ENCODE measurements at places on chromosomes 12 and 14.
A peak's percentile ranks its signal among the peaks of the same experiment; 100 is the strongest.

- no peak for DNase-seq
Measured at GRCh38 chr14:54562334-54562733, 4.6 kb upstream of the SAMD4A start.

DNA sequence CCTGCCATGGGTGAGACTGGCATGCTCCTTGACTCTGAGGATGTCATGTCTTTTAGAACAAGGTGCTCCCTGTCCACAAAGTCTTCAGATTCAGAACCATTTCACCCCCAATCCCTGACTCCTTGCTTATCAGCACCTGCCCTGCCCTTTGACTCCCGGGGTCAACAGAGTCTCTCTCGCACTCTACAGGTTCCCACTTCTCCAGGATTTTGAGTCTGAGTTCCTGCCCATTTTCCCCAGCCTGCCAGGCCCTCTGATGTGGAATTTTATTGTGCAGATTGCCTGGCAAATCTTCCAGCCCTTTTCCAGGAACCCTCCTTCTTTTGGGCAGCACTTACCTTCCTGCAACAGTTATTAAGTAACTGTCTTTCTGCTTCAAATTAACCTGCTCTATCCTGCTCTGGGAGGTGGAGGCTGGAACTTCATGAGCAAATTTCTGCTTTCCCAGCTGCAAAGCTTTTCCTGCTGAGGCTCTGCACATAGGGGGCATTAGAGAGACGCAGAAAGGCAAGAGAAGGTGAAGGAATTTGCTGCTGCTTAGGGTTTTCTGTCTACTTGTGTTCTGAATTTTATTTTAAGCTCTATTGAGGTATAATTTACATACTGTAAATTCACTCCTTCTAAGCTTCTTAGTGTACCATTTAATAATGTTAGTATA lies 259.1 kb downstream of the PCNX1 start:
- DNase-seq = no peak

DNA sequence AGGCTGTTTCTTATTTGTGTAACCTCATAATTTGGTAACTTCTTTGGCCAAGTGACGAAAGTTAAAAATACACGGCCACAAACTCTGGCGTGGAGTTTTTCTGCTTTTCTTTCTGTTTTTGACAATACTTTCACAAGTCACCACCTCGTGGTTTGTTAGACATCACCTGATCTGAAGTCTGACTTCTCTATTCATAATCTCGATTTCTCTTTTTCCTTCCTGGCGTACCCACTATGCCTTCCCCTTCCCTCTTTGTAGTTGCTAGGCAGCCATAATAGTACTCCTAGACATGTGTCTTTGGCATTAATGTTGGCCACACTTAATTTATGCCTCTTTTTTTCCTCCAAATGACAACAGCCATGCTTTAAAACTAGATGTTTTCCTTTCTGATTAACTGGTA lies 97.6 kb downstream of the POLR3B start:
- no peak for DNase-seq

DNA sequence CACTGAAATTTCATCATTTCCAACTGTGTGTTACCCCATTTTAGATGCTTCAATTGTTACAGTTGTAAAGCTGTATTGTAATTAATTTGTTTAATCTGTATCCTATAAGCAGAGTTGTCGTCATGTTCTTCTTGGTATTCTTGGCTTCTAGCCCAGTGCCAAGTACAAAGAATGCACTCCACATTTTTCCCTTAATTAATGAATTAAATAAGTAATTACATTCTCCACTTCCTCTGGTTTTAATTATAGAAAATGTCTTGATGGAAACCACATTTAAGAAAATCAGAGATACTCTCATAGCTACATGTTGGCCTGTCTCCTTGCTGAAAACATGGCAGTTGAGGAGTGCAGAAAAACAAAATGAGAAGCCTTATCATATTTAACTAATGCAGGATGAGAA lies 746 bp downstream of the DNAI7 start:
- DNase-seq = no peak

GRCh38 chr12:27015730-27016076 lies 1.5 kb upstream of the TM7SF3 start:
- no peak for DNase-seq

- DNase-seq = no peak
Measured at GRCh38 chr12:66959276-66959675, 280.4 kb upstream of the GRIP1 start.

DNA sequence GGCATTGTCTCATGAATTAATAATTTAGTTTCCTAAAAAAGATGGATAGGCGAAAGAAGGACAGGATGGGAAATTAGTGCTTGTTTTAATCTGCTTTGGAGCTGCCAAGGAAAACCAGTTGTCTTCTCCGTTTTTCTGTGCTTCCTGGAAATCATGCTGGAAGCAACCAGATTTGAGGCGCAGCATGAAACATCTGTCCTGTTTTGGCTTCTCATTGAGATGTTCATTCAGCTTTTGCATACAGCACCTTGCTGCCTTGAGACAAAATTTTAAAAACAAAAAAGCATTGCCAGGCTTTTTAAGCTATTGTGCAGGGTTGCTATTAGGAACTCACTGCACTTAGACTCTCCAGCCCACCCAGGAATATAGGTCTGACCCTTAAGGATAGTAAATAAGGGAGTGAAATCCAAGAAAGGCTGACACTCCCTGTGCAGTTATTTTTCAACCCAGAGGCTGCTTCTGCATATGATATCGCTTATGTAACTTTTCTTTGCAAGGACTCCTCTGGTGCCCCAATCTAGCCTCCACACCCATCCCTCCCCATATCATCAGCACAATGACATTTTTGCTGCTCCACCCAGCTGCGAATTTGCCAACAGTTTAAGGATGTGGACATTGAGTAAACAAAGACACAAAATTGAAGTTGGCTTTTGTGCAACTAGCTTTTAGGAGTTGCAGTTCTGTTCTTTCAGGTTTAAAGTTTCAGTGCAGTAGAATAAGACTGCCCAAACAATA lies 46.9 kb upstream of the MDM1 start:
- no peak for DNase-seq

- no peak for DNase-seq
Measured at GRCh38 chr14:98189511-98189910, 1082.5 kb downstream of the BCL11B start.

GRCh38 chr14:64444984-64445845 lies 20.1 kb upstream of the AKAP5 start:
- peak; percentile 40 for DNase-seq

DNA sequence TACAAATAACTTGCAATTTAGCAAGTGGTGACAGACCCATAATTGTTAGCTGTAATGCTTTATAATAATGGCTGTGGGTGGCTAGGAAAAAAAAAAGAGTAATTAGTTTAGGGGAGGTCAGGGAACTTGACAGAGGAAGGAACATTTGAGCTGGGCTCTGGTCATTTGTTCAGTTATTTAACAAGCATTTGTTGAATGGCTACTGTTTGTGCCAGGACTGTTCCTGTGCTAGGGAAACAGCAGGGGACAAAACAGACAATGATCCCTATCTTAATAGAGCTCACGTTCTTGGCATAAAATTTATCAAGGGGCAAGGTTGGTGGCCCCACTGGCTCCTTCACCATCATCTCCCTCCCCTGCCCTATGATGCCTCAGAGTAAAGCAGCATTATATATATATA lies 18.5 kb downstream of the CHST11 start:
- DNase-seq = no peak

DNA sequence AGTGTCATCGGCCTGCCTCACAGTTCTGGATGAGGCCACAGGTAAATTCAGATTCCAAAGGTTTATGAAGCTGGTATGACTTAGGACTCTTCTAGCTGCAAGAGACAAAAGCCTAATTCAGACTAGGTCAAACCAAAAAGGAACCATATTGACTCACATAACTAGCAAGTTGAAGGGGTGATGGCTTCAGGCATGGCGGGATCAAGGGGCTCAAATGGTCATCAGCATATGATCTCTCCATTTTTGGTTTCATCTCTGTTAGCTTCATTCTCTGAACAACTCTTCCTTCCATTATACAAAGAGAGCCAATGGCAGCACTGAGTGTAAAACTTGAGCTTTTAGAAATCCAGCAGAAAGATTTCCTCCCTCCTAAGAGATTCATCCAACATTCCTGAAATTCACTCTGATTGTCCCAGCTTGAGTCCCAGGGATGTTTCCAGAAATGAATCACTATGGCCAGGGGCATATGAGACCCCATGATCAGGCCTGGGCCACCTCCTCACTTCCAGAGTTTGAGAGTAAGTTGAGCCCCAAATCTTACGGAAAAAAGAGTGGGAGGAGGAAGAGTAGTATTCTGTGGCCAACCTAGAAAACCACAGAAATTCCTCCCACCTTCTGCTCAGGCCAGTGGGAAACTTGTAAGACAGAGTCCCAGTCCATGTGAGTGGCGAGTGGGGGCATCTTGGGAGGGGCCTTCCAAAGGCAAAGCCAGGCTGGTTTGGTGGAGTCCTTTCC lies 2.0 kb upstream of the MAP1LC3B2 start:
- DNase-seq = no peak

All from stimulated activated CD8-positive, alpha-beta memory T cell treated with anti-CD3 and anti-CD28 coated beads, Interleukin-2, amount 100 ng/mL, for 48 hours (primary cell).